KBM-7 (cell line): ENCODE measurements at places on chromosomes 12 and 14.

- DNase-seq, result no peak
Measured at GRCh38 chr12:126432780-126433179, 1367.5 kb downstream of the AACS start.

- DNase-seq, result no peak
Measured at GRCh38 chr12:92553389-92553788, 149.4 kb upstream of the PLEKHG7 start.

DNA sequence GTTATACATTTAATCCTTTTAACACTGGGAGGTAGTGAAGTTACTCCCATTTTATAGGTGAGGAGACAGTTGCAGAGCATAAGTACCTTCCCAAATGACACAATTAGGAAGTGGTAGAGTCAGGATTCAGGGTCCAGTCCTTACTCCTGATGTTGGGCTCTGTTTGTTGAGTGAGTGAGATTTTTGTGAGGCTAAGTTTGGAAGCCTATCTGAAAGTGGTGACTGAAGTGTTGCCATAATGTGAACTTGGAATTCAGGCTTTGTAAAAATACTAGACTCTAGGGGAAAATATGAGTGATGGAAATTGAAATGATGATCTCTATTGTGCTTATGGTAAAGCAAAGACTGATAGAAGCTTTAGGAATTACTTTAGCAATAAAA is 2.2 kb downstream of the NUDT4 start:
- no peak for DNase-seq

GRCh38 chr12:108842361-108842760 is 15.0 kb downstream of the SSH1 start:
- DNase-seq, result no peak

DNA sequence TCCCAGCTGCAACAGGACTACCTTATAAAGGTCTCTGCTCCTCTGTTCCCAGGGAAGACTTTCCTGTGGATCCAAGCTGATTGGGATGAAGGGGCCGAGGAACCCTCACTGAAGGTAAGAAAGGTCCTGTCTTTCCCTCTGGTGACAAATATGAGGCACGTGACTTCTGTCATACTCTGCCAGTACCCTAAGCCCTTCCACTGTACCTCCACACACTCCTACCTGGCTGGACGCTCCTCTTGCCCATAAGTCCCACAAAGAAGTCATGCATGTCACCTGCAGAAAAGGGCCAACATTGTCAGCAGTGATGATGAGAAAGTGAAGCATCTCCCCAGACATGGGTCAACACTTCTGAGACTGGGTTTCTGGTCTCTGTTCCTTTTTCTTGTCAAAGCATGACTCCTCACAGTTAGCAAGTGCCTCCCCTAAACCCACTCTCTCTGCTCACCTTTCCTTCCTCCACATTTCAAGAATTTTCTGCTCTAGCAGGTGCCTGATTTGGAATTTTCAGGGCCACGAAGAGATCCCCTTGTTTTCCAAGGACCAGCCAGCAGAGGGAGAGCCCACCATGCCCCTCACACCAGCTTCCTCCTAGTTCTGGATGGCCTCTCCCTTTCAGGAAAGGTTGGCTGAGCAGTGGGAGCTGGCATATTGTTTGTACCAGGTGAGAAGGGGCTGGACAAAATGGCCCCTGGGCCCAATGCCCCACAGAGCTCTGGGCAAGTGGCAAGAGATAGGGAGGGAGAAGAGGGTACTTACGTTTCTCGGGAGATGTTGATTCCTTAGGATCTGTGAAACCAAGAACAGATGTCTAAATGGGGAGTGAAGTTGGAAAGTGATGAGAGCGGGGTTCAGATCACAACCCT is 3.5 kb downstream of the TAC3 start:
- DNase-seq, result no peak

GRCh38 chr12:124626971-124627411 is 59.6 kb upstream of the NCOR2 start:
- no peak for DNase-seq

DNA sequence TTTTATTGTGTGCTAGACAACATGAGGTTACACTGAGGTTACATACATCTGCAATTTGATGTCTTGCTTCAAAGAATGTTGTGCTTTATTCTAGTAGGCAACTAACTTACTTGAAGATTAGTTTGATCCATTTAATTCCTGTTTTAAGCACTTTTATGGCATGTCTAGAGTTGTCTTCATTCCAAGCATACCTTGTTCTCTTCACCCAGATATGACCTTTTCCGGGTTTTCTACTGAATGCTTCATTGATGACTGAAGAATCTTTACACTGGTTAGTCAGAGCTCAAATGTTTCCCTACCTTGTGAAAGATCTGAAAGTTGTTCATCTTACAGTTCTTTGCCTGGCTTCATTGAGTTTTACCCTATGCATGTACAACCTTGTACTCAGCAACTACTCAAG is 274.0 kb upstream of the KITLG start:
- no peak for DNase-seq

DNA sequence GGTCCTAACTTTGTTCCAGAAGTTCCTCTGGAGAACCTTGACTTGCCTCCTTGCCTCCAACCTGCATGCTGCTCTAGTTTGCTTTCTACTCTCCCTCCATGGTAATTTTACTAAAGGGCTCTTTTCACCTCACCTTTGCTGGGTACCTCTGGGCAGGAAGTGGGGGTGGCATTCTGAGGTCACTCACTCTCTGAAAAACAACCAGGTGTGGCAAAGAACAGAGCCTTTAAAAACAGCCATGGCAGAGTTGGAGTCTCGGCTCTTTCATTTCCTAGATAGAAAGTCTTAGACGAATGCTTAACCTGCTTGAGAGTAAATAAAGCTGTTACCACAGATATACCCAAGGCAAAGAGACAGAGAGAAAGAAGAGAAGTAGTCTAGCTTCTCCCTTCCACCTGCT is 827.9 kb downstream of the BCL11B start:
- DNase-seq, result no peak

DNA sequence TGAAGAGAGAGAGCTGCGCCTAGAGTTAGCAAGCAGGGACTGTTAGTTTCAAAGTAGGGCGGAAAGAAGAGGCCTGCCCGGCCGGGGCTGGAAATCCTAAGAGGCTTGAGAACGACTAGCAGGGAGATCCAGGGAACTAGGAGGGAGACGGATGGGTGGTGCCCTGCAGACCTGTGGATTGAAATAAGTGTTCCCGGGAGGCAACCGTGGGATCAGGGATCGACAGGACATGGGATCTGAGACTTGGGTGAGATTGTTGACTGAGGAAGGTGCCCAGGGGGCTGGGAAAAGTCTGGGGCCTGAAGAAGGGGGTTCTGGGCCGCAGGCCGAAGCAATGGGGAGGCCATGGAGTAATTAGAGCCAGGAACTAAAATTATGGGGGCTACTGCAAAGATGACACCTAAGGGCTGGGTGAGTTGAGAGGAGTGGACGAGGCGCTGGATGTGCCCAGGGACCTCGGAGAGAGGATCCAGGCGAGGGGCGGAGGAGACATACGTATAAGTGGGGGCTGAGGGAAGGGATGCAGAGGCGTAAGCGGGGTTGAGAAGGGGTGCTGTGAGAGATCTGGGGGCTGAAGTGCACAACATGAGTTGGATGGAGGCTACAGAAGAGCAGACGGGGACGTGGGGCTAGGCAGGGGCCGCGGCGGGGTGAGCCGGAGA is 635 bp downstream of the LTA4H start:
- peak; percentile 37 for DNase-seq

- no peak for DNase-seq
Measured at GRCh38 chr12:41254004-41254914, 66.1 kb downstream of the PDZRN4 start.

DNA sequence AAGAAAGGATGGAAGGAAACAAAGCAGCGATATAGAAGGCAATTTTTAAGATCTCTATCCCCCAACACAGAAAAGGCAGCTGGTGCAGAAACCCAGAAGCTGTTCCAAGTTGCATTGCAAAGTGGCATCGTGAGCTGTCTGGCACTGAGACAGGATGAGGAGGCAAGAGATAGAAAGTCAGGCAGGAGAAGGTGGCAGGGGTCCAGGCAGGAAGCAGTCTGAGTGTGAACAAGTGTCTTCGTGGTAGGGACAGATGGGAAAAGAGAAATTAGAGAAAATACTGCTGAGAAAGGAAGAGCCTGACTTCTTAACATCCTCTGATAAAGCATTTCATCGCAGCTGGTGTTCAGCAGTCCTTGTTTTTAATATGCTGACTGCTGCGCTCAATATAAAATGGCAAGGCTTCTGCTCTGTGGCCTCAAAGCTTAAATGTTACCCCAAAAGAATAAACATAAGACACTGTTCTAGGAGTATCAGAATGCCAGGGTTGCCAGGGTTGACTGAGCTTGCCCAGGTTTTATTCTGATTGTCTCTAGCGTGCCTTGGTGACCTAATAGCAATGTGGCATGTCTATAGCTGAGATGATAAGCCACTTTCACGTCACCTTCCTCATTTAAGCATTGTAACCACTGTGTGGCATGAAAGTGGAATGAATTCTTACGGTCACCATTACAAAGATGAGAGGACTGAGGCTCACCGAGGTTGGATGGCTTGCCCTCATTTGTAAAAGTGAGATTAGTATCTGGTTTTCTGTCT is 397.6 kb downstream of the NUAK1 start:
- no peak for DNase-seq

DNA sequence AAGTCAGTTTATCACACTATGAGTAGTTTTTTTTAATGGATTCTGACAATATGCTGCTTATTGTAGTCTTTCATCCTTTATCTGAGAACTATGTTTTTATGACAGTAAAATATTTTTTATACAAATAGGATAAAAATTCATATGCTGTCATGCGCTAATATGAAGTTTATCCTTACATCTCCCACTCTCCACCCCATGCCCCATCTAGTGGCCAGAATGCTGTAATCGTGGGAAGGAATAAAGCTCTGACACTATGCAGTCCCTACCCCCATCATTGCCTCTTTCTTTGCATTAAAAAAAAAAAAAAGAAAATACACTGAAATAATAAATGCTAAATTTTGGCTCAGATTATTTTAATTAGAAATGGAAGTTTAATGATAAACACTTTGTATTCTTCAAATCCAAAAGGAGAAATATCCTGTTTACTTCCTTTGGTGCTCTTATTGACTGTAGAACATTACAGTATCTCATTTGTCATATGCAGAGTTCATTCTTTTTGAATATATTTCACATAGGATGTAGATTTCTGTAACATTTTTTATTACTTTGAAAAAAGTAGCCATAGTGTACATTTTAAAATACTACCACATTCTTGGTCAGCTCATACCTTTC is 145.9 kb upstream of the SLCO1C1 start:
- DNase-seq, result peak; percentile 16

DNA sequence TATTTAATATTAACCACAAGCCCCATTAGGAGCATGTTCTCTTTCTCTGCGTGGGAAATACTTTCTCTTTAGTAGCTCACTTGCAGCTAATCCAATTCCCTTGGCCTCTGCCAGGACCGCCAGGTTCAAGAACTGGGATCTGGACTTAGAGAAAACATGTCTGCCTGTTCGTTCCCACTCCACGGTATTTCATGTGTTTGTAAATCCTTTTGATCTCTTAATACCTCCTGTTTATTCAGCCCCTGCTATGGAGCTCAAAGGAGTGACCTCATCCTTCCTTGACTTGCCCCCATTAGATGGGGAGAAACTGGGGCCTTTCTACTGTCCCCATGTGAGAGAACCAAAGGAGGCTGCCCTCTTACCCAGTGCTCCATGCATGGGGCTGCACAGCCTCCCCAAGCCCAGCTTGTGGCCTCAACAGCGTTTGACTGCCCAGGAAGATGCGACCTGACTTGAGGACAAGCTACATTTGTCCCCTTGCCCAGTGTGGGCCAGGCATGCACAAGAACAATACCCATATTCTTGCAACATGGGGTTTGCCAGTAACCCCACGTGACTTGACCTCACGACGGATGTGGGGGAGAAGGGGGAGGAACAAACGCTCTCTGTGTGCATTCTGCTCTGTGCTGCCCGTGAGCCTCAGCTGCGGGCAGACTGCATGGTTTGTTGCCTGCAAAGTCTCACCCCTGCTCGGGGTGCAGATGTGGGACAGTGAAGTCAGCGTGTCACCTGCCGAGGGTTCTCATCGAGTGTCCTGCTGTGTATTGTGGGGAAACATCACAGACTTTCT is 30.3 kb downstream of the CD9 start:
- DNase-seq, result peak; percentile 77

DNA sequence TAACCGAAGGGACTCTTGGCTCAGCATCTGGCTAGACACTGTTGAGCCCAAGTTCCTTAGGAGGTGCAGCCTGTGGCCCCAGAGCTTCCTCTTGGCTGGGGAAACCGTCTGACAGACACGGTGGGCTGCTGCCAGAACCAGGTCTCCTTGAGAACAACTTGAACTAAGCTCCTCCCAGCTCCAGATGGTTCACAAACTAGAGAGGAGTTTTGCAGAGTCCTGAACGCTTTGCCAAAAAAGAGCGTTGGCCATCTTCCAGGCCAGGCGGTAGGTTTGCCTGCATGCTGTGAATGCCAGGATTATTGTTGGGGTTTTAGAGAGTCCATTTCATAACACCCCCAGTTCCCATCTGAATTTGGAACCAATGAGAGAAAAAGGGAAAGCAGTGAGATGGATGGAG is 399.8 kb downstream of the RGS6 start:
- DNase-seq, result no peak

DNA sequence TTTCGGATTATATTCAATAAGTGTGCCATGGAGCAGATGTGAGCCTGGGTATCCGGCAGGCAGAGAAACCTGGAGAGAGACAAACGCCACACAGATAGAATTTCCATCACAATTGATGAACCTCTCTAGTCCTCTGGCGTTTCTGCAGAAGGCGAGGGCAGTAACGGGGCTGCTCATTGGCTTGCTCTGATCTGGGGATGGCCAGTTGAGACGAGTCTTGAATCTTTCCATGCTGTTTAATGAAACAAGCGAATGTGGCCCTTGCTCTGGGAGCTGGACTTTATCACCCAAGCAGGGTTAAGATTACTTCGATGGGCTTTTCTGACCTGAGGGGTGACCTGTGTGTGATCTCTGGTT is 42.4 kb upstream of the CLMN start:
- DNase-seq, result no peak

- no peak for DNase-seq
Measured at GRCh38 chr14:89721956-89722355, 232.6 kb downstream of the EFCAB11 start.

DNA sequence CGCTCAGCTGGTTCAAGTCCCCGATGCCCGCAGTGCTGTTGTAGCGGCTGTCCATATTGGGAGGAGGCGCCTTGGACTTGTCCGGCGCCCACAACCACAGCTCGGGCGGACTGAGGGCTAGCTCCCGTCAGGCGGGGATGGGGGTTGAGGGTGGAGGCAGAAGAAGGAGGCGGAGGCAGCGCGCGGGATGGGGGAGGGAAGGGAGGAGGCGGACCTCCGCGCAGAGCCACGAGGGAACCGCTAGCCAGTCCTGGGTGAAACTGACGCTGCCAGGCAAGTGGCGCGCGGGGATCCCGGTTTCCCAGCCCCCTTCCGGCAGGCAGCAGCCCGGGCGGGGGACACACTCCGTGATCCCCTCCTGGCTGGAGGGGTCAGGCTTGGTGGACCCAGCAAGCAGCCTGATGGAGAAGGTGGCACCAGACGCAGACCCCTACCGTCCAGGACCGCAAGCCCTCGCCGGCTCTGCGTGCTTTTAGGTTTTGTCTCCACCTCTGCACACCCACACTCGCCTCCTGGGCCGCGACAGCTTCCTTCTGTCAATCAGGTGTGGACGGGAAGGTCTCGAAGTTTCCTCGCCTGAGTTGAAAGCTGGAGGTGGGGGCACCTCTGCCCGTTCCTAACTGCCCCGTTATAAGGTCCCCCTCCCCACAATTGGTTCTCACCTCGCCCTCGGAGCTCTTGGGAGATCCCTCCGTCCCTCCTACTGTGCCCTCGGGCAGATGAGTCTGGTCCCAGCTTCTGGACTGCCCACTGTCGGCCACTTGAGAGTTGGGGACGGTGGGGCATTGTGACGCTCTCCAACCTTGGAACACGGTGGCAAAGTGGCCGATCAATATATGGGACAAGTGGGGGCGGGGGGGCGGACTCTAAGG is at the start of gene CPNE8:
Gene CPNE8 (minus strand): TSS at position 112 of the 872 bp plus-strand sequence. CDS start 57 bp downstream, at position 55.
- DNase-seq, result peak; percentile 88
